Astrocyte of the spinal cord (primary cell): ENCODE measurements at places on chromosomes 5 and 9.

DNA sequence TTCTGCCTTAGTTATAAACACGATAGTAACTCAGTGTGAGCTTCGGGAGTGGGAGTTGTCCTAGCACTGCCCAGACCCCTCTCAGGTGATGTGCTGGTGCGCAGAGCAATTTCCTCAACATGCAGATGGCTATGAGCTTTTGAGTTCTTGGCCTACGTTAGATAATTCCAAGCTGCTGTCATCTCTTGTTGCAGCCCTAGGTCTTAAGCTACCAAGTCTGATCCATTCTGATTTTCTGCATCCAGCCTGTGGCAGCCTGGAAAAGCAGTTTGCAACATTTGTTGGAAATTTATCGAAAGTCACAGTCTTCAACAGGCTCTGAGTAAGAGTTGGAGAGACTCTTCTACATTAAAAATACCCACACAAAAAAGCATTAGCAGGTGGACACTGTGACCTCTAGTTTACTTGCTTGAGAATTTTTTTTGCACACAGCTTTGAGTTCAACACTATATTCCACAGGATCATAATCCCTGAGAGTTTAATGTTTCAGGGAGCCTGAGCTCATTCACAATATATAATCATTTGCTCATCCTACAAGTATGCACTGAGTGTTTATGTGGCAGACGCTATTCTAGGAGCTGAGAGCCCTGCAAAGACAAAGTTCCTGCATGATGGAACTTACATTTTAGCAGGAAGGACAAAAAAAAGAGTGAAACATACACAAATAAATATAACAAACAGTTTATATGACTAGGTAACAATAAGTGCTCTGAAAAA is 91.6 kb downstream of the UBE2QL1 start:
- DNase-seq: no peak

DNA sequence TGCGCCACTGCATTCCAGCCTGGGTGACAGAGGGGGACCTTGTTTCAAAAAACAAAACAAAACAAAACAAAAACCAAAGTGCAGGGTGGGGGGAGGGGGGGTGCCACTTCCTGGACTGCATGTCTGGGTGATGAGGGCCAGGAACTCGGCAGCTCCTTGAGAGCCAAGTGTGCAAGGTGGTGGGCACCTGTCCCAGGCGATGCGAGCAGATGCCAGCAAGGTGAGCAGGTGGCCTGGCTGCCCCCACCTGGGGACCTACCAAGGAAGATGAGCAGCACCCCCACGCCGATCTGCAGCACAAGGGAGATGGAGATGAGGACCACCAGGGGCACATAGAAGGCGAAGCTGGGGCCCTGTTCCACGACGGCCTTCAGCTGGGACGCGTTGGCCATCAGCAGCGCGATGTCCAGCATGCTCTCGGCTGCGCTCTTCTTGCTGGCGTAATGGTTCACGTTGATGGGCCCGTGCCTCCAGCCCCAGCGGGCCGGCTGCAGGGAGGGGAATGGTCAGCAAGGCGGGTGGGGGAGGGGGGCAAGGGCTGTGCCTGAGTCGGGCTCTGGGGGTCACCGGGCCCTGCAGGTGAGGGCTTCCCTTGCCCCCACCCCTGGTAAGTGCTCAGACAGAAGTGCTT is 7.8 kb downstream of the NINJ1 start:
- no peak for DNase-seq

DNA sequence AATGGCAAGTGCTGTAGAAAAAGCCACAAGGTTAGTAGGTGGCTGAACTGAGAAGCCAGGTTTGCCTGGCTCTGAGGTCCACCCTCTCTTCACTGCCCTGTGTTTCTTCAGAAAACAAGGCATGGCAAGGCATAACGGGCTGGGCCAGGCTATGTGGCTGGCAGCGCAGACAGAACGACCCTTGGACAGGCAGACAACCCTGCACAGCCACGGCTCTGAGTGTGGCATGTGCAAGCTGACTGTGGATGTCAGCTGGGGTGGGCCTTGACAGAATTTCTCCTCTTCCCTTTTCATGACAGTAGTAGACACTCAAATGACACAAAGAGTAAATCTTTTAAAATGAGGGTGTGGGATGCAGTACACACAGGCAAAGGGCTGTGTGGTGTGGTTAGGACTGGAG is 81.7 kb downstream of the MACROH2A1 start:
- no peak for DNase-seq

DNA sequence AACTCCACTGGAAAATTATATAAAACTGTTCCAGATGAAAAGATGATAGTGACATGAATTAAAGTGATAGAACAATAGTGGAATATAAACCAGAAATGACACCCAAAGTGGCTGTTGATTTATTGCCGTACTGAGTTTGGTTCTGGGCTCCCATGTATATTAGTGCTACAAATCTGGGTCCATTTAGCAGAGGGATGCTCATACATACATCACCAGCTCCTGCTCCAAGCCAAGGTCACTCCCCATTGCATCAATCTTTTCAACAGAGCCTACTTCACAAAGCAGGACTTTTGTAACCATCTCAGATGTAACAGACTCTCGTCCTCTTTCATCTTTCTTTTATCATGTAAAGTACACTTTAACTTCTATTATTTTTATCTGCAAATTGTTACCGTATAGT is 208.6 kb downstream of the GAPVD1 start:
- DNase-seq: no peak

GRCh38 chr9:122370869-122371755 is at the start of gene PTGS1:
TSS of gene PTGS1 (plus strand) at chr9:122371024. CDS start at chr9:122371085, 61 bp downstream.
- DNase-seq: no peak

GRCh38 chr5:34011536-34011935 is 3.7 kb upstream of the AMACR start:
- DNase-seq: no peak

GRCh38 chr9:3880851-3881250 is 355.1 kb upstream of the RFX3 start:
- DNase-seq: peak; percentile 96

GRCh38 chr5:115838885-115839518 is 2.4 kb downstream of the ATG12 start:
- DNase-seq: peak; percentile 50

- no peak for DNase-seq
Measured at GRCh38 chr5:54844266-54844665, 141.1 kb downstream of the ESM1 start.

DNA sequence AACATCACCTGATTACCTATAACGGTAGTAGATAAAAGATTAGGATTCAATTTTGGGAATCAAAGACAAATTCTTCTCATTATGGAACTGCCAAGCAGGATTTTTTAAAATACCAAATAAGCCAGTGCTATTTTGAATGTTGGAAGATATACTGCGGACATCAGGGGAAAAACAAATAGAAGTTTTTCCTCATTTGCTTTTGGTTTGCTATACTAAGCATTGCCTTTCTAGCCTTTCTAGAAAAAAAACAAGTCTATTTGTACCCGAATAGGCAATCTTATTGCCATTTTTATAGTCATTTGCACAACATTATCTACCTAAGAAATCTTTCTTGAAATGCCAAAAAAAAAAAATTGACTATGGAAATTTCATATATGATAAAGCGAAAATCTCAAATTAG is 379.5 kb downstream of the CDH10 start:
- no peak for DNase-seq

GRCh38 chr5:160348080-160348479 is 22.3 kb downstream of the C1QTNF2 start:
- no peak for DNase-seq

- DNase-seq: no peak
Measured at GRCh38 chr9:78688796-78689195, 391.9 kb downstream of the PSAT1 start.

DNA sequence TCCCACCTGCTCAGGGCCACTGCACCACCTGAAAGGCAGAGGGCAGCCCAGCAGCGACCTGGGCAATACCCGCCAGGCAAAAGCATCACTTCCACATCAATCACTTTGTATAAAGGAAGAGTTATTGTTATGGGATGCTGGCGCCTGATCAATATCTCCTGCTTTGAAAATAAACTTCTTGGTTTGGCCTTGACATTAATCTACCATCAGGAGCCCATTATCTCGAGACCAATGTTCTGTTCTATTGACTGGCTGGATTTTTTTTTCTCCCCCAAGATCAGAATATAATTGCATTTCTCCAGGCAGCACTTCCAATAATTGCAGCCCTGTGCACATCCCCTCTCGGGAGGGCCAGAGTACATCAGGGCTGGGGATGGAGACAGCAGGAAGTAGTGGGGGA is 44.4 kb upstream of the SAP30L start:
- DNase-seq: no peak

- peak; percentile 92 for DNase-seq
Measured at GRCh38 chr5:84885485-84886258, 501.0 kb upstream of the EDIL3 start.

- DNase-seq: no peak
Measured at GRCh38 chr5:173705512-173706044, 89.1 kb upstream of the BOD1 start.

DNA sequence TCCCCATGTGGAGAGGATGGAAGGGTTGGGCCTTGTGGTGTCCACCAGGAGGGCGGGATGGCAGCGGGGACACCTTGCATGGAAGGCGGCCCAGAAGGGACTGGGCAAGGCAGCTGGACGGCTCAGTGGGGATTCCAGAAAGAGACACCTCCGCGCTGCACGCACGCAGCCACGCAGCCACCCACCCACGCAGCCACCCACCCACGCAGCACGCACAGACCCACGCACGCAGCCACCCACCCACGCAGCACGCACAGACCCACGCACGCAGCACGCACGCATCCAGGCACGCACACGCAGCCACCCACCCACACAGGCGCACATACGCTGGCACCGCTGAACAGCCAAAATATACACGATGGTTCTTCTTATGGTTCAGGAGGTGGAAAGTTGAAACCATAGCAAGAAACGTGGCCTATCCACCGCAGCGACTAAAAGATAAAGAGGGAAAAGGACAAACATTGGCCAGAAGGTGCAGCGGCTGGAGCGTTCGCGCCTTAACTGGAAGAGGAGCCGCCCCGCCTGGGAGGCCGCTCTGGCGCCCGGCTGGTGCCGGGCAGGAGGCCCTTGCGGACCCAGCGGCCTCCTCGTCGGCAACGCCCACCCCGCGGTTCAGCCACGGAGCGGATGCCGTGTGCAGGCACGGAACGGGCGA is 22.2 kb upstream of the EXOC3 start:
- DNase-seq: no peak

GRCh38 chr5:31981361-31981945 is 192.7 kb downstream of the GOLPH3 start:
- DNase-seq: no peak

DNA sequence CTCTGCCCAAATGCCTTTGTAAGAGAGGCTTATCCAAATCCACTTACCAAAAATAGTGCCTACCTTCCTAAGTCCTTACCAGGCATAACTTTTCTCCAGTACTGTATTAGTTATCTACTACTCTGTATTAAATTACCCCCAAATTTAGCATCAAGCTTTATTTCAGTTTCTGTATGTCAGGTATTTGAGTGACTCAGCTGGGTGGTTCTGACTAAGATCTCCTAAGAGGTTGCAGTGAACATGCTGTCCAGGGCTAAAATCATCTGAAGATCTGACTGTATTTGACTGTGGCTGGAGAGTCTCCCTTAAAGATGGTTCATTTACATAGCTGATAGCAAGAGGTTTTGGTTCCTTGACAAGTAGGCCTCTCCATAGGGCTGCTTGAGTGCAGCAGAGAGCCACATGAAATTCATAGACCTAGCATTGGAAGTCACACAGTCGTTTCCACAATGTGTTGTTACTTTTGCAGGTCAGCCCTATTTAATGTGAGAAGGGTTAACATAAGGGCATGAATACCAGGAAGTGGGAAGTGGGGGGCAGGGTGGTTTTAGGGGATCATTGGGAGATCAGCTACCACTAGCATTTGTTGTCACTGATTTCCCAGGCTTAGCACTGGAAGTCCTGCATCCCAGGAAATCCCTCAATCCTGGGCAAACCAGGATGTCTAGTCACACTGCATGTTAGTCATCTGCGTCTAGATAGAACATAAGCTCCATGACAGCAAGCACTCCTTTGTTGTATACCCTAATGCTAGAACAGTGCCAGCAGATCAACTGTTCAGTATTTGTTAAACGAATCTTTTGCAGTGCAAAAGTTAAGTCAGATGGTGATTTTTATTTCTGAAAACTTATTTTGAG is 2.0 kb upstream of the ZNF622 start:
- peak; percentile 61 for DNase-seq

DNA sequence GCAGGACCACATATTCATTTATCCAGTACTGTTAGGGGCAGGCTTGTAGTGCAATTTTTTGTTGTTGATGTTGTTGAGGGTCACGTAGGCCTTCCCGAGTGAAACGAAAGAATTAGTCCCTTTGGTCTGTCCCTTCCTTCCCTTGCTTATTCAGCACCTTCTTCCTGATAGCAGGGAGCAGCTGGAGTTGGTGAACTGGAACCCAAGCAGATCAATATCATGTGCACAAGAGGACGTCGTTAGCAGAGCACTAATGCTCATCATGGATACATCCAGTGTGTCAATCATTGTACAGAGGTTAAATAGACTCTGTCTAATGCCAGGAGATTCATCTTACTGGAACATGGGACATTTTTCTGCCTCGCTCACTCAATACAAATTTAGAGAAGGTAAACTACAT is 33.0 kb upstream of the MAP1B start:
- DNase-seq: no peak

DNA sequence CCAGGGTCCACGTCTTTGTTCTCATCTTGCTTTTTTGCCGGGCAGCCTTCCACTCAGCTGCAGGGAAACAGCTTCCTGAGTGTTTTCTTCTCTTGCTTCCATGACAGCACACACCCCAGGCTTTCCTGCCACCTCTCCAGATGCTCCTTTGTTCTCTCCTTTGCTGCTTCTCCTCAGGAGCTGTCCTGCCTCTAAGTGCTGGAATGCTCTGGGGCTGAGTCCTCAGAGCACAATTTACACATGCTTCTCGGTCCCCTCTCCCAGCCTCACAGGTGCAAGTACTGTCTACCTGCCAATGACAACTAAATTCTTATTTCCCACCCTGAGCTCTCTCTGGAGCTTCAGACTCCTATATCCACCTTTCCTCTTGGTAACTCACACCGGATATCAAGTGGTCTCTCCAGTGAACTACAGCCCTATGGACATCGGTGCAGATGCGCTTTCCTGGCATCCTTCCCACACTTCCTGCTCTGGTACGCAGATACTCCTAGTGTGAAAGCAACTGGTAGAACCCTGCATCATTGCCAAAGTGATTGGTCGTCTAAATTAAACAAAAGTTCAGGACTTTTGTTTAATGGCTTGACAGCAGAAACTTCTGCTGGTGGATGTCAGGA is 13.4 kb upstream of the ACSL6 start:
- DNase-seq: no peak

DNA sequence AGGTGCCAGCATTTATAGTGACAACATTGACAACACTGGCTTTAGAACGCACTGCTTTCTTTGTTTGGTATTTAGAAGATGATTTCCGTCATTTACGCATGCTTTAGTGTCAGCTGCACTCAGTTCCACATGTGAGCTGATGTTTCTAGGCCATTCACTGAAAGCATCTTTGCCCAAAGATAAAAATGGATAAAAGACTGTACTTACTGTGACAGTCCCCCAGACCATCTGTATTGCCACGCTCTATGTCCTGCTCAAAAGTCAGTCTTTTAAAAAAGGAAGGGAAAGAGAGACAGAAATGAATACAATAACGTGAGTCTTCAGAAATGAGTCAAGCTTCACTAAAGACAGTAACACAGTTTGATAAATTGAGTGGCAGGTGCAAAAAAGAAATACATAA is 99.3 kb downstream of the SEMA6A start:
- no peak for DNase-seq
